BJ (cell line): ENCODE measurements at places on chromosomes 7 and 10.

- DNase-seq: no peak
Observed at GRCh38 chr10:100670828-100671479, 74.4 kb upstream of the PAX2 start.

DNA sequence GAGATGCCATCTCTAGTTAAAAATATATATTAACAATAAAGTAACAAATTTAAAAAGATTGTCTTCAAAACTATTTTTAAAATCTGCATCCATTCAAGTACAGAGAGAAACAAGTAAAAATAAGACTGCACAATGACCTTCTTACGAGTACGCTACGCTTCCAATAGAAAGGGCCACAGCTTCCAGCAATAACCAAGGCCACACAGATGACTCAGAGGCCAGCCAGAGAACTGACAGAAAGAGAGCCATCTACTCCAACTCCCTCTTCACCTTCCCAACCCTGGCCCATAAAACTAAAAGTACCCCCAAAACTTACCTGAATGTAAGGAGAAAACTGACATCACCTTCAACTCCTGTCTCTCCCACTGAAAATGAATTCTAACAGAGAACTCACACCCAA, 26.8 kb downstream of the PILRA start:
- DNase-seq: no peak

DNA sequence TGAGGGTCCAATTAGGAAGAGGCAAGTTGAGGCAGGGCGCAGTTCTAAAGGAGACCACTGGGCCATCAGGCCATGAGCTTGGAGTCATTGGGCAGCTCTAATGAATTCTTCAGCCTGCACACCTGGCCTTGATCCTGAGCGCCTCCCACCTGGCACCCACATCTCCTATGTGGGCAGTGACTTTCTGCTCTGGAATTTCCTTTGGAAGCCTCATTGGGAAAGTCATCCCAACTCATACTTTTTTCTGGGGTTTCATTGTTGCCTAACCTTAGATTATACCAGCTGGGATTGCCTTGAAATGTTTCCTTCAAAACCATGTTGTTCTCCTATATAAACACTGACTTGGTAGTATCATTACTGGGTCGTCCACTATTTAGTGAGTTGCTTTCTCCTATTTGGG, 54.1 kb downstream of the PLPP4 start:
- DNase-seq: no peak

- DNase-seq: no peak
Observed at GRCh38 chr7:495761-496321, 23.8 kb downstream of the PDGFA start.
